ENCODE measurements at places on chromosomes 1 and 21. TPM values are rescaled to one million over a fixed set of nuclear protein-coding genes. Genes with fewer than 3 reads are reported as not detected.

The ACTN2 gene
- total RNA-seq = 40.5 TPM

The LCE3D gene
- not detected for total RNA-seq

The GLIS1 gene
- total RNA-seq = 0.19 TPM

The UBASH3A gene
- 0.75 TPM for total RNA-seq

The GSTM5 gene
- 23.4 TPM for total RNA-seq

The HSPA6 gene
- 9.0 TPM for total RNA-seq

The GPATCH2 gene
- total RNA-seq = 17.3 TPM

The SELENBP1 gene
- total RNA-seq = 24.5 TPM

The OSCP1 gene
- 4.2 TPM for total RNA-seq

The BRINP2 gene
- not detected for total RNA-seq

The OLIG2 gene
- total RNA-seq = not detected

The GOLT1A gene
- total RNA-seq = not detected

The LACTBL1 gene
- not detected for total RNA-seq

The MTARC1 gene
- 8.1 TPM for total RNA-seq

The VSIG8 gene
- 0.21 TPM for total RNA-seq

The PLA2G2C gene
- not detected for total RNA-seq

The ACAP3 gene
- 69.2 TPM for total RNA-seq

The GRHL3 gene
- not detected for total RNA-seq

The WNT4 gene
- not detected for total RNA-seq

The DYRK3 gene
- 8.2 TPM for total RNA-seq

The NR1I3 gene
- total RNA-seq = not detected

The FCRL1 gene
- total RNA-seq = 0.19 TPM

The PRR9 gene
- total RNA-seq = not detected

The MIS18A gene
- 5.5 TPM for total RNA-seq

The SPRR2G gene
- total RNA-seq = not detected

The CR1L gene
- 0.24 TPM for total RNA-seq

The FCGR3A gene
- total RNA-seq = 116 TPM

The KCND3 gene
- 21.2 TPM for total RNA-seq

The RIMS3 gene
- 16.7 TPM for total RNA-seq

The LAMB3 gene
- total RNA-seq = 3.9 TPM

The CRYAA gene
- total RNA-seq = not detected

The SPRR5 gene
- not detected for total RNA-seq

The SDC3 gene
- total RNA-seq = 72.7 TPM

The NPL gene
- total RNA-seq = 16.1 TPM

The LRRC8B gene
- 5.9 TPM for total RNA-seq

The TMCC2 gene
- 6.2 TPM for total RNA-seq

The SEMA6C gene
- 25.2 TPM for total RNA-seq

The NBPF19 gene
- total RNA-seq = 37.5 TPM

The CD101 gene
- total RNA-seq = 2.4 TPM

The CCDC17 gene
- 1.8 TPM for total RNA-seq

The CLDN17 gene
- total RNA-seq = not detected

The ALPL gene
- 6.7 TPM for total RNA-seq

The C4BPB gene
- 10.7 TPM for total RNA-seq

The GPR25 gene
- not detected for total RNA-seq

The RNU1-1 gene
- 7,231 TPM for total RNA-seq

The S100B gene
- 8.7 TPM for total RNA-seq

The LCE1D gene
- total RNA-seq = not detected

The CRYZ gene
- total RNA-seq = 24.2 TPM

The NMNAT2 gene
- total RNA-seq = 2.8 TPM

The RXFP4 gene
- not detected for total RNA-seq

The WNT2B gene
- 5.8 TPM for total RNA-seq

The MRPS6 gene
- total RNA-seq = 78.4 TPM

The MATN1 gene
- 0.42 TPM for total RNA-seq

The PSMG1 gene
- 23.6 TPM for total RNA-seq

The ATP1A2 gene
- total RNA-seq = 27.7 TPM

The SELP gene
- total RNA-seq = 9.1 TPM

The ST6GALNAC3 gene
- total RNA-seq = 10.5 TPM
